Cerebellum (tissue), 4 donors: ENCODE measurements at places on chromosomes 2 and 18. TPM values are rescaled to one million over a fixed set of nuclear protein-coding genes. Genes with fewer than 3 reads are reported as not detected.

DNA sequence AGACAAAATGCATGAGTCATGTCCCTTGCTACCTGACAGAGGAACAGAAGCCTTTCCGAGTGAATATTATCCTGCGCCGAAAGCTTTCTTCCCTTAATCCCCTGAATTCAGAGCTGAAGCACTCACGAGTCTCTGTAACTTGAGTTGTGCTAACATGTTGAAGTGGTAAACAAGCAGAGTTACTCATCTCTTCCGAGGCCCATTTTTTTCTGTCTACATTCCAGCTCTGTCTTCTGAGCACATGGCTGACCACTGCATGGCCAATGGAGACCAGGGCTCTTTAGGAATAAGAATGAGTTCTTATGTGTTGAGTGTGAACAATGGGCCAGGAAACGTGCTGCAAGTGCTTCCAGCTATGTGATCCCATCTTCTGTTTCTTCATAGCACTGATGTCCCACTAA lies 73.1 kb upstream of the PID1 start:
- DNase-seq = no peak

GRCh38 chr2:187215532-187216240 lies 232.4 kb downstream of the CALCRL start:
- no peak for DNase-seq

The SCN2A gene
- 117 TPM for total RNA-seq

DNA sequence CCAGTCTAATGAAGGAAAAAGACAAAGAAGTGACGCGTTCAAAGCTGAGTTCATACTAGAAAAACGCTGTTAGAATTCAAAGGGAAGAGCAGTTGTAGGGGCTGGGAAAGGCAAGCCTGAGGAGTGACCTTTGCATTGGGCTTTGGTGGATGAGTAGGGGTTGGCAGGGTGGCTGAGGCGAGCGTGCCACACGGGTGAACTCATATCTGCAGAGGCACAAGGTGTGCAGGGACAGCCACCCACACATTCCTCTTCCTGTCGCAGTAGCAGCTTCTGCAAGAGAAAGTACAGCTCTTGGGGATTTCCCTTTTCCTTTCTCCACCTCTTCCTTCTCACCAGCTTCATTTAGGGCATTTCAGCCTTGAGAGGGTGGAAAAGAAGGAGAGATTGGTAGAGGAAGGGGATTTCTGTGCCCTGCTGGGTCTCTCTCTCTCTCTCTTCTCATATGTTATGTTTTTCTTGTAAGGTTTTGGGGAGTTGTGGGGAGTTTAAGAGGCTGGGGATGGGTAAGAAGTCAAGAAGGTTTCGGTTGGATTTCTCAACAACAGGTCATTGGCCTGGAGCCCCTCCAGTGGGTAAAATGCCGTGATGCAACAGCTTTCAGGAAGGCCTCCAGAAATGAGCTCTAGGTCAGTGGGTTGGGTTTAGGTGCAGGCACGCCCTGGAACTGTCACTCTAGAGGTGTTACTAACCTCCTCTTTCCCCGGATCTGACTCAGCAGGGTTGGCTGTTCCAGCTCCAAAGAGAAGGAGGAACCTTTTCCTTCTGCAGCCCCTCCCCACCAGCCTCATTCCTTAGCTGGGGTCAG lies 40.1 kb downstream of the ODC1 start:
- no peak for DNase-seq

The DSG2 gene
- total RNA-seq = 4.7 TPM

The RETSAT gene
- 16.0 TPM for total RNA-seq

The RBKS gene
- total RNA-seq = 2.1 TPM

- no peak for DNase-seq
Observed at GRCh38 chr18:78407466-78407844, 572.2 kb upstream of the SALL3 start.

The ZNF521 gene
- 130 TPM for total RNA-seq

GRCh38 chr2:48120112-48120511 lies 213.8 kb upstream of the FBXO11 start:
- no peak for DNase-seq

DNA sequence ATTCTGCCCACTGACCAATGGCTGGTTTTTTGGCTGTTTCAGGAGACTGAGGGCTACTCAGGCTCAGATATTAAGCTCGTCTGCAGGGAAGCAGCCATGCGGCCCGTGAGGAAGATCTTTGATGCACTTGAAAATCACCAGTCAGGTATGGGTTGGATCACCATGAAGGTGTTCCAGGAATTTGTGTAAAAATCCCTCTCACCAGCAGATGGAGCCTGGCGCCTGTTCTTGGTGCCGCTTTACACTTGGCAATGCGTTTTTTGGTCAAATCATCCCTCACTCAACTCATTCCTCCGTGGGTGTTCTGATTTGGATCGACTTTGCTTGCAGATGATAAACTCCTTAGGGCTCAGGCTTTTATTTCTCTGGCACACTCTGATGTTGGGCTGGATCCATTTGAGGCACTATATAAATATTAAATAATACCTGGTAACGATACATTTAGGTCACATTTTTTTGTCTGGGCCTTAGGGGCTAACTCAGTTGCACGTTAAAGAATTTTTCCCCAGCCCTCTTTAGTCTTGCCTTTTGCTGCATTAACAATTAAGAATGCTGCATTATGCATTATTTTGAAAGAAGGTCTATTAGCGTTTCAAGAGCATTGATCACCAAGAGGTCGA lies 50.0 kb downstream of the HDHD2 start:
- DNase-seq = peak; percentile 75

DNA sequence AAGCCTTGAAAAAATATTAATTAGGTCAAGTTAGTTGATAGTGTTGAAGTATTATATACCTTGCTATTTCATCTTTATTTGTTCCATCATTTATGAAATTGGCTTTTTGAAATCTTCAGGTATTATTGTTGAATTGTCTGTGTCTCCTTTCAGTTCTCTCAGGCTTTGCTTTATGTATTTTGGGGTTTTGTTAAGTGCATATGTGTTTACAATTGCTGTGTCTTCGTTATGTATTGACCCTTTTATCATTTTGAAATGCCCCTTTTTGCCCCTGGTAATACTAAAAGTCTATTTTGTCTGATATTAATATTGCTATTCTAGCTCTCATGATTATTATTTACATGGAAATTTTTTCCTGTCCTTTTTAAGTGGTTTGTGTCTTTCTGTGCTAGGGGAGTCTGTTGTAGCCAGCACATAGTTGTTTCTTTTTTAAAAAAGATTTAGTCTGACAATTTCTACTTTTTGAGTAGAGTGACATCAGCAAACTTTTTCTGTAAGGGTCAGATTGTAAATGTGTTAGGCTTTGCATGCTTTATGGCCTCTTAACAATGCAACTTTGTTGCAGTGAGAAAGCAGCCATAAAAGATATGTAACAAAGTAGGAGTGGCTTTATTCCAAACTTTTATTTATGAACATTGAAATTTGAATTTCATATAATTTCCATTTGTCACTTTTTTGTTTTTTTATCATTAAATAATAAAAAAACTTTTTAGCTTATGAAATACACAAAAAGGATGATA lies 19.9 kb downstream of the SOCS6 start:
- DNase-seq = no peak

GRCh38 chr2:102235042-102235473 lies 48.2 kb downstream of the IL1RL2 start:
- DNase-seq = no peak

The SPDYA gene
- total RNA-seq = 2.7 TPM

The AFF3 gene
- 69.8 TPM for total RNA-seq

The TAF4B gene
- total RNA-seq = 8.9 TPM

The CFAP65 gene
- 1.00 TPM for total RNA-seq

GRCh38 chr2:160510617-160511016 lies 17.0 kb upstream of the RBMS1 start:
- no peak for DNase-seq

DNA sequence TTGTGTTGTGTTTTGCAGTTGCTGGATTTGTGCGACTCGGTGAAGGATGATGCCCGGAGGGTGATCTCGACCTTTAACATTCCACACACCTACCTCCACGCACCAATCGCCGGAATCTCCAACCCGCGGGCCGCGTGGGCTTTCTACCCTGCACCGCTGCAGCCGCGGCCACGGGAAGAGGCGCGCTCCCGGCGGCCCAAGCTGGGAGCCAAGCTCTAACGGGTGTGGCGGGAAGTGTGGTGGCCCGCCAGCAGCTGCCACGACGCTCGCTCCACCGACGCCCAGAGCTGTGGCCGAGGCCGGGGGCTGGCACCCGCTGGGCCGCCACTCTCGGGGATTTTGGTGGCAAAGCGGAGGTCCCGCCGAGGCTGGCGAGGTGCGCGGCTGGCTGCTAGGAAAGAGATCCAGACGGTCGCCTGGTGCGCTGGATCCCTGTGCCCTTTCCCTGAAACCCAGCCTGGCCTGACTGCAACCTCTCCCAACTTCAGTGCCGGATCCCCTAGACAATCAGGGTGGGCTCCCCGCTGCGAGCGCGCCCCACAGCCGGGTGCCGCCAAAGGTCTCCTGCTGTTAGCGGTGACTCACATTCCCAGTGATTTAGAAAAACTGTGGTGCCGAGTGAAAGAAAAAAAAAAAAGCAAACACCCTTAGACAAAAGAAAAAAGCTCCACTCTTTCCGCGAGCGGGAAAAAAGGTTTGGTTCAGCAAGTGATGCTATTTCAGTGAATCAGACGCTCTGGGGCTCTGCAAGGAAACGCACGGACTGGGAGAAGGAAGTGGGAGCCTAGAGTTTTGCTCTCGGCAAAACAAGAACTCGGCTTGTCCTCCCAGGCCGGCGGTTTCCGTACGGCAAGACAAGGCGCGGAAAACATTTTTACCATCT lies 2.9 kb upstream of the BCL2L11 start:
- DNase-seq = no peak

The IL36G gene
- not detected for total RNA-seq

GRCh38 chr2:20507711-20508110 lies 60.8 kb downstream of the RHOB start:
- DNase-seq = no peak

The LYG1 gene
- total RNA-seq = 1.00 TPM

DNA sequence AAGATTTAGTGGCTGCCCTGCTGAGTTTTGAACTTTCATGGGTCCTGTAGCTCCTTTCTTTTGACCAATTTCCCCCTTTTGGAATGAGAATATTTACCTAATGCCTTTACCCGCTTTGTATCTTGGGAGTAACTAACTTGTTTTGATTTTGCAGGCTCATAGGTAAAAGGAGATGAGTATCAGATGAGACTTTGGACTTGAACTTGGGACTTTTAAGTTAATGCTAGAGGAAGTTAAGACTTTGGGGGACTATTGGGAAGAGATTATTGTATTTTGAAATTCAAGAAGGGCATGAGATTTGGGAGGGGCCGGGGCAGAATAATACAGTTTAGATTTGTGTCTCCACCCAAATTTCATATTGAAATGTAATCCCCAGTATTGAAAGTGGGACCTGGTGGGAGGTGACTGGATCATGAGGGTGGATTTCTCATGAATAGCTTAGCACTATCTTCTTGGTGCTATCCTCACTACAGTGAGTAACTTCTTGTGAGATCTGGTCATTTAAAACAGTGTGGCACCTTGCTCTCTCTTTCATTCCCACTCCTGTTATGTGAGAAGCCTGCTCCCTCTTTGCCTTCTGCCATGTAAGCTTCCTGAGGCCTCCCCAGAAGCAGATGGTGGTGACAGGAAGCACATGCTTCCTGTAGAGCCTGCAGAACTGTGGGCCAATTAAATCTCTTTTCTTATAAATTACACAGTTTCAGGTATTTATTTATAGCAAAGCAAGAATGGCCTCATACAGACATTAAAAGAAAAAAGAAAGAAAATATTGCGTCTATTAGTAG lies 6.1 kb downstream of the ADI1 start:
- no peak for DNase-seq

DNA sequence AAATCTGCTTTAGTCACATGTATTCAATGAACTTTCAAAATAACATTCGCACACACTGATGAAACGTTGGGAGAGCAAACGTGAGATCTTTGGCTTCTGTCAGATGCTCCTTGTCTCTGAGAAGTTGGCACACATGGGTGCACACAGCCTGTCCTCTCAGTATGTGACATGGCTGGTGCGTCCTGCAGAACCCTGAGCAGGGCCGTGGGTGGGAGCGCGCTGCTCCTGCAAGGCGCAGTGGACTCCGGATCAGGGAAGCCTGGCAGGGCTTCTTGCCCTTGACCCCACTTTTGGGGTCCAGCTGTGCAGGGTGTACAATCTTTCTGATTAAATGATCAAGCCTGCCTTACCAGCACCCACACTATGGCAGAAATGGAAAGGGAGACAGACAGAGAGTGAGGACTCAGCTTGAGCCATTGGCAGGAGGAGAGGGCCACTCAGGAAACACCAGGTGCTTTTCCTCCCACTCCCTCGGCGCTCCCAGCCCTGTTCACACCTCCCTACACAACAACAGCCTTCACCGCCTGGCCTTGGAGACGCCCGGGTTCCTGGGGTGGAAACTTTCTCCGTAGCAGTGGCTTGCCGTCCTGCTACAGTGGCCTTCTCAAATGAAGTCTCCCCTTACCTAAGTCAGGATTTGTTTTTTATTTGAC lies 108.4 kb upstream of the SNTG2 start:
- peak; percentile 24 for DNase-seq

GRCh38 chr2:3728104-3729054 lies 25.0 kb downstream of the DCDC2C start:
- DNase-seq = peak; percentile 41

The RAD51AP2 gene
- 0.54 TPM for total RNA-seq

The TGFBRAP1 gene
- total RNA-seq = 19.5 TPM

DNA sequence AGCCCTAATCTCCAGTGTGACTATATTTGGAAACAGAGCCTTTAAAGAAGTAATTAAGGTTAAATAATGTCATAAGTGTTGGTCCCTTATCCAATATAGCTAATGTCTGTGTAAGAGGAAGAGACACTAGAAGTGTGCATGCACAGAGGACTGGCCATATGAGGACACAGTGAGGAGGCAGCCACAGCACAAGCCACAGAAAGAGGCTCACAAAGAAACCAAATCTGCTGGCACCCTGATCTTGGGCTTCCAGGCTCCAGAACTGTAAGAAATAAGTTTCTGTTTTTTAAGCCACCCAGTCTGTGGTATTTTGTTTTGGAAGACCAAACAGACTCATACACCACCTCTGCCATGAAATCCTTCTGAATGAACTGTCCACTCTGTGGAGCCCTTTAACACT lies 186.4 kb upstream of the SLC39A10 start:
- DNase-seq = no peak

DNA sequence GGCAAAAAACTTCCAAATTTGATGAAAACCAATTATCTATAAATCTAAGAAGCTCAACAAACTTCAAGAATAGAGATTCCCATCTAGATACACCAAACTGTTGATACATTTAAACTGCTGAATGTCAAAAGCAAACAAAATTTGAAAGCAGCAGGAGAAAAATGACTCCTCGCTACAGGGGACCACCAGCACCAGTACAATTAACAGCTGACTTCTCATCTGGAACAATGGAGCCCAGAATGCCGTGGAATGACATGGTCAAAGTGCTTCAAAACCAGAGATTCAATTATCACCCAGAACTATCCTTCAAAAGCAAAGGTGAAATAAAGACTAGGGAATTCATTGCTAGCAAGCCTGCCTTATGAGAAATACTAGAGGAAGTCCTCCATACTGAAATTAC lies 11.6 kb downstream of the SRSF7 start:
- DNase-seq = no peak

GRCh38 chr2:117785740-117786139 lies 28.8 kb upstream of the DDX18 start:
- no peak for DNase-seq

The IKZF2 gene
- total RNA-seq = 17.7 TPM

The GCG gene
- not detected for total RNA-seq
